Forelimb muscle (tissue), 1 donor: ENCODE measurements at places on chromosomes 1 and 21. TPM values are rescaled to one million over a fixed set of nuclear protein-coding genes. Genes with fewer than 3 reads are reported as not detected.

SEMA4A gene
- polyA plus RNA-seq, result 3.0 TPM

POU3F1 gene
- polyA plus RNA-seq, result 0.83 TPM

HES3 gene
- not detected for polyA plus RNA-seq

PLA2G2A gene
- 0.57 TPM for polyA plus RNA-seq

IL12RB2 gene
- 1.0 TPM for polyA plus RNA-seq

FGR gene
- 1.4 TPM for polyA plus RNA-seq

SPRR2A gene
- polyA plus RNA-seq, result not detected

MARK1 gene
- polyA plus RNA-seq, result 10.2 TPM

KIF17 gene
- polyA plus RNA-seq, result 3.2 TPM

FAM229A gene
- 7.0 TPM for polyA plus RNA-seq

MX1 gene
- polyA plus RNA-seq, result 2.4 TPM

LCE6A gene
- polyA plus RNA-seq, result not detected

BMP8B gene
- 1.3 TPM for polyA plus RNA-seq

SH2D1B gene
- 0.71 TPM for polyA plus RNA-seq

CLCA4 gene
- not detected for polyA plus RNA-seq

TSPAN1 gene
- polyA plus RNA-seq, result 0.54 TPM

ADAM30 gene
- polyA plus RNA-seq, result not detected

SLAMF8 gene
- polyA plus RNA-seq, result 0.47 TPM

FCGR2B gene
- 0.16 TPM for polyA plus RNA-seq

USP25 gene
- polyA plus RNA-seq, result 43.2 TPM

CENPF gene
- polyA plus RNA-seq, result 27.5 TPM

LAMTOR2 gene
- polyA plus RNA-seq, result 36.3 TPM

AMPD1 gene
- 122 TPM for polyA plus RNA-seq

C1QTNF12 gene
- 4.8 TPM for polyA plus RNA-seq

OR6N1 gene
- not detected for polyA plus RNA-seq

KIRREL1 gene
- polyA plus RNA-seq, result 25.4 TPM

DMRTA2 gene
- polyA plus RNA-seq, result 0.05 TPM

CYP4A22 gene
- 0.09 TPM for polyA plus RNA-seq

SPRR1B gene
- not detected for polyA plus RNA-seq

RSPO1 gene
- polyA plus RNA-seq, result 0.06 TPM

MIXL1 gene
- 0.44 TPM for polyA plus RNA-seq

PLA2G2D gene
- 0.05 TPM for polyA plus RNA-seq

EDARADD gene
- 0.32 TPM for polyA plus RNA-seq

CYP4Z1 gene
- polyA plus RNA-seq, result 0.27 TPM

CCDC27 gene
- polyA plus RNA-seq, result 0.19 TPM

ARHGEF16 gene
- 0.80 TPM for polyA plus RNA-seq

SV2A gene
- polyA plus RNA-seq, result 3.1 TPM

CGN gene
- 0.52 TPM for polyA plus RNA-seq

GJC2 gene
- 0.48 TPM for polyA plus RNA-seq

G0S2 gene
- polyA plus RNA-seq, result 3.8 TPM

LCE1E gene
- not detected for polyA plus RNA-seq

FBXO2 gene
- 0.32 TPM for polyA plus RNA-seq

C1orf141 gene
- polyA plus RNA-seq, result not detected

NBPF4 gene
- polyA plus RNA-seq, result not detected

HAO2 gene
- polyA plus RNA-seq, result 0.14 TPM

SPRR2G gene
- polyA plus RNA-seq, result not detected

GJB4 gene
- 0.08 TPM for polyA plus RNA-seq

TPTE gene
- not detected for polyA plus RNA-seq

SPRR2E gene
- polyA plus RNA-seq, result not detected

CLDN14 gene
- polyA plus RNA-seq, result 8.0 TPM

RHD gene
- 1.0 TPM for polyA plus RNA-seq

OLFML3 gene
- 149 TPM for polyA plus RNA-seq
